Eye (tissue), 1 donor: ENCODE measurements at places on chromosomes 12 and 14.

- no peak for DNase-seq
Observed at GRCh38 chr12:27794818-27795584, 15.0 kb upstream of the MANSC4 start.

GRCh38 chr12:94650143-94651056 lies at the start of gene TMCC3:
Gene TMCC3, minus strand, starts transcription at chr12:94650557. Its CDS starts 127 bp downstream, at chr12:94650430.
- peak; percentile 80 for DNase-seq

- DNase-seq, result no peak
Observed at GRCh38 chr14:100035700-100036099, 29.5 kb upstream of the EVL start.

- no peak for DNase-seq
Observed at GRCh38 chr12:113043240-113043639, 13.3 kb upstream of the DTX1 start.

DNA sequence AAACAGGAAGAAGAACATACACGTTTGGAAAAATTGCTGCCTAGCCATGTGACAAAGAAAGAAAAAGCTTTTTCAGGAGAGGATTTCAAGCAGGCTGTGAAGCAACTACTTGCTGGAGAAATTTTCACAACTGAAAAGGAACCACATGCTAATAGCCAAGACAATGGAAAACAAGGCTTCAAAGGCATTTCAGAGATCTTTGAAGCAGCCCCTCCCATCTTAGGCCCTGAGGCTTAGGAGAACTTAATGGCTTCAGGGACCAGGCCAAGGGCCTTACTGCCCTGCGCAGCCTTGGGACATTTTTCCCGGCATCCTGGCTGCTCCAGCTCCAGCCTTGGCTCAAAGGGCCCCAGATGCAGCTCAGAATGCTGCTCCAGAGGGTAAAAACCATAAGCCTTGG lies 255.9 kb upstream of the ARID2 start:
- no peak for DNase-seq

- no peak for DNase-seq
Observed at GRCh38 chr12:68557011-68557730, 53.5 kb upstream of the RAP1B start.

DNA sequence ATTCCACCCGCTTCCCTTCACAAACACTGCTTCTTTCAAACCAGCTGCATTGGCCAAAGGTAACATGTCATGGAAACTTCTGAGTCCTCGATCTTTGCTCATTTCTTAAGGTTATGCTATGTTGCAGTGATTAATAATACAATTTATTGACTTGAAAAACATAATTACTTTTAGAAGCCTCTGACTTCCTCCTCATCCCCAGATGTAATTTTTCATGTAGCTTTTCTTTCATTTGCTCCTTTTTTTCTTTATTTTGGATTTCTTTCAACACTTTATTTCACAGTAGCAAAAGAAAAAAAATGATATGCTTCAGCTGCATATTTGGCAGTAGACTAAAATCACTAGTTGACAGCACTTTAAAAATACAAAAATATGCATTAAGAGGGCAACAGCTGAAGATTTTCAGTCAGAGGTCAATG lies 116.2 kb downstream of the LRRIQ1 start:
- no peak for DNase-seq
